Dermis lymphatic vessel endothelial cell (primary cell): ENCODE measurements at places on chromosomes 7 and 10. TPM values are rescaled to one million over a fixed set of nuclear protein-coding genes. Genes with fewer than 3 reads are reported as not detected.

The CHAT gene
- not detected in 2 replicates for total RNA-seq

The ITPRID1 gene
- not detected in 2 replicates for total RNA-seq

The CCDC146 gene
- total RNA-seq, result 1.2 and 2.1 TPM in 2 replicates

The OPN4 gene
- total RNA-seq, result not detected in 2 replicates

The CLRN3 gene
- 0.33 and 0.43 TPM in 2 replicates for total RNA-seq

The PIK3AP1 gene
- total RNA-seq, result 0.09 TPM in 1 of 2 replicates, not detected in the other

The DBNL gene
- total RNA-seq, result 99.4 and 116 TPM in 2 replicates

The PCGF5 gene
- 33.8 and 34.2 TPM in 2 replicates for total RNA-seq

The C10orf143 gene
- 0.69 and 1.2 TPM in 2 replicates for total RNA-seq

The SNCG gene
- total RNA-seq, result 153 and 248 TPM in 2 replicates

The PLA2G12B gene
- 0.43 TPM in 1 of 2 replicates, not detected in the other for total RNA-seq
